ENCODE measurements at places on chromosomes 1 and 21.

- DNase-seq = no peak
Observed at GRCh38 chr1:86527306-86527705, 19.6 kb upstream of the CLCA4 start.

DNA sequence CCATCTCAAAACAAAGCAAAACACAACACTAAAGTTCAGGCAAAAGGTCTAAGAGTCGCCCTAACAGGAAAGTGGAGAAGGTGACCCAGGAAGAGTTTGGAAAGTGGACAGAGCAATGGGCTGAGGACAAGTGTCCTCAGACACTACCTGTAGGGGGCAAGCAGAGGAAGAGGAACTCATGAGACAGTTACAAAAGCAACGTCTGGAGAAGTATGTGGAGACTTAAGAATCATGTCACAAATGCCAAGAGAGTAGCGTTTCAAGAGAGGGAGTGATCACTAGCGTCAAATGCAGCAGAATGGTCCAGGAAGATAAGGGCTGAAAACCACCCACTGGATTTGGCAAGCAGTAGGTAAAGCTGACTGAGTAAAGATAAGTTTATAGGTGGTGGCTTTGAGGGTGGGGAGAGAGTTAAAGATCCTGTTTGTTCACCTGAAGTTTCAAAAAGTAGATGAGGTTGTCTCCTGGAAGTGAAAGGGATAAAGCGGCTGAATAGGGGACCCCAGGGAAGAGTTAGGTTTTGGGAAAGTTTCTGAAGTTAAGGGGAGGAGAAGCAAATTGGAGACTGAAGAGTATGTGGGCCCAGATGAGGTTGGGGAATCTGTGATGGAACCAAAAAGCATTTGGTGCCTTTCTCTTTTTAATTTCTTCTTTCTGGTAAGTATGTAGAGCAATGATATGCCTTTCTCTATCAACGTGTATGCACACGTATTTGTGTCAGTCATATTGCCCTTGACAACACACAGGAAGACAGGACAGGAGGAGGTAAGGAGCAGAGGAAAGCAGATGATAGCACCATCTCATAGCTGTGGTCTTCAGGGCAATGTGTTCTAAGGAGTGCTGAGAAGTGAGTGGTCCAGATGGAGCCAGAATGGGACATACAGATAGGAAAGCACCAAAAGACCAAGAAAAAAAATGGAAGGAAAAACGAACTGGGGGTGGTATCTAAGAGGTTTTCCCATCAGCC, 3.1 kb downstream of the BSDC1 start:
- no peak for DNase-seq

DNA sequence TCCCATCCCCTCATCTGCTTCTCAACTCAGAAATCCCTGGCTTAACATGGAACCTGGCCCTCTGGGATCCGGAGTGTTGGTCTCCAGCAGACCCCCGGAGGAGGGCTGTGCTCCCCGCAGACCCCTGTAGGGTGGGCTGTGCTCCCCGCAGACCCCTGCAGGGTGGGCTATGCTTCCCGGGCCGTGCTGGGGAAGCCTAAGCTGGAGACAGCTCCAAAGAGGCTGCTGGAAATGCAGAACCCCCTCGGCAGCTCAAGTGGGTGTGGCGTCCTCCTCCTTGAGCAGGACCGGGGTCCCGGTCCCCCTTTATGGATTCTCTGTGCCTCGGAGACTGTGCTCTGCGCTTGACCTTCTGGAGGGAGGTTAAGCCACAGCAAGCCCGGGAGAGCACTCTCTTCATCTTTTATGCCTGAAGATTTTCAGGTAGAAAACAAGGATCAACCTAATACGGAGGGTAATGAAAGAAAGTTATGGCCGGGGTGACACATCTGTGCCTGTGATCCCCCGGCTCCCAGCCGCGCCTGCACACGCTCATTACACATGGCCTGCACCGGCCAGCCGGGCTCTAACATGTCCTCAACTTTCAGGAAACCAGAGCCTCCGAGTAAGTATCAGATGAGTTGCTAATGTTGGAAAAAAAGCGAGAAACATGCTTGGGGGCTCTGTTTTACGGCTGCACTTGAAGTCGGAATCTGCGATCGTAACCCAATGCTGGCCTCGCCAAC, 87.7 kb upstream of the ACTRT2 start:
- no peak for DNase-seq

GRCh38 chr1:247347477-247348222, 16.0 kb upstream of the ZNF496 start:
- no peak for DNase-seq

DNA sequence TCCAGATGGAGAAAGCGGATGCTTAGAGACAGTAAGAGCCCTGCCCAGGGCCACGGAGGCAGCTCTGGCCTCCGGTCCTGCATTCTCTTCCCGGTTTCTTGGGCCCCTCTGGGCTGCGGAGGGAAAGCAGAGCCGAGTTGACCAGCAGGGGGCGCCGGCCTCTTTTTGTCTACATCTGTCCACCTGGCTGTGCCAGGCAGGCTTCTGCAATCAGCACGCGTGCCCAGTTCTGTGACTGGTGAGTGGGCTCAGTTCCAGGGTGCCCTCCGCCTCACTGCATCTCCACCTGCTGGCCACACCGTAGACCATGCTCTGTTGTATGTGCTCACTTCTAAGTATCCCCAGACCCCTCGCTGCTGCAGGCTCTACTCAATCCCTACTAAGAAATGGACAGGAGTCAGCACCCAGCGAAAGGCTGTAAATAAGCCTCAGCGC, 6.7 kb upstream of the HUNK start:
- peak; percentile 71 for DNase-seq

GRCh38 chr1:241846862-241847539, 1.0 kb upstream of the EXO1 start:
- no peak for DNase-seq

Measured in stimulated activated CD4-positive, alpha-beta T cell treated with anti-CD3 and anti-CD28 coated beads, Interleukin-4, amount 100 ng/mL, for 4 hours (primary cell).